ENCODE measurements at places on chromosomes 3 and 15. TPM values are rescaled to one million over a fixed set of nuclear protein-coding genes. Genes with fewer than 3 reads are reported as not detected.
A peak's percentile ranks its signal among the peaks of the same experiment; 100 is the strongest.

The A4GNT gene
- 0.42 TPM for total RNA-seq

The SETMAR gene
- total RNA-seq, result 9.7 TPM

The CCDC13 gene
- total RNA-seq, result 0.42 TPM

The FAM174B gene
- 2.5 TPM for total RNA-seq

The CTXN2 gene
- total RNA-seq, result not detected

The PTH1R gene
- 7.2 TPM for total RNA-seq

The CLDN16 gene
- 0.75 TPM for total RNA-seq

The MTFMT gene
- total RNA-seq, result 14.7 TPM

DNA sequence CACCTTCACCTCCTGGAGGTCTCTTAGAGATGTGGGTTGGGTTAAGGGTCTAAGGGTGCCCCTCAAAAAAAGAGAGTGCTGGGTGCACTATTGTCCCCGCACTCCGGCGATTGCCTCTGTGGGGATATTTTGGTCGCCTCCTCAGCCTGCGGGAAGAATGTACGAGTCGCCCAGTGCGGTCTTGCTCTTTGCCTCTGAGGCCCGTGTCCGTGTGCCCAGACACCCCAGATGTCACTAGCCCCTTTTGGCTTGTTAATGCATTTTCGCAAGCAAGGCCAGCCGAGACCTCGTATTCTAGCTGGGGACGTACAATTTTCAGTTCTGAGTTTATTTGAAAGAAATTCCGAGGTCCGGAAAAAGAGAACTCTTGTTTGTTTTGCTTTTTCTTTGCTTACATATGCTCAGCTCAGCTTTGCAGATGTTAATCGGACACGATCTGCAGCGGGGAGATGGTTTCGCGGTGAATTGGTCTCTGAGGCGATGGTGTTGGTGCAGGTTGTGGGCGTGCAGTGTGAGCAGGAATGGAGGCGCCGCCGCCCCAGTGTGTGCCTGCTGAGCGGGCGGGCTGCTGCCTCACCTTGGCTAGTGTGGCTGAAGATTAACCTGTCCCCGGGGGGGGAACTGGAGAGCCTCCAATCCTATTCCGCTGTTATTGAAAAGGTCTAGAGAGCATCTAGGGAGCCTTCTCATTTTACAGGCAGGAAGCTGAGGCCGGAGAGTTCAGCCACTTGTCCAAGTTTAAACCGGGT, 1.4 kb downstream of the ST6GAL1 start:
- peaks cover 8% of the 10 kb centered on the region for H3K4me1 ChIP-seq
- H3K27ac ChIP-seq, result peak overlapping the region; percentile 74
- H3K36me3 ChIP-seq, result no peaks in the 10 kb centered on the region
- peak overlapping the region; percentile 90 for H3K4me3 ChIP-seq

- H3K27me3 ChIP-seq, result no peaks in the 10 kb centered on the region
- no peak for DNase-seq
- H3K27ac ChIP-seq, result no peak overlapping the region
- H3K4me3 ChIP-seq, result no peak overlapping the region
- H3K4me1 ChIP-seq, result no peaks in the 10 kb centered on the region
Measured at GRCh38 chr3:45912435-45912834, 26.1 kb downstream of the CCR9 start.

GRCh38 chr15:47987908-47988532, 132.8 kb upstream of the SLC24A5 start:
- no peaks in the 10 kb centered on the region for H3K27me3 ChIP-seq
- no peak overlapping the region for H3K27ac ChIP-seq
- H3K36me3 ChIP-seq, result no peaks in the 10 kb centered on the region
- no peak for DNase-seq
- H3K4me1 ChIP-seq, result no peaks in the 10 kb centered on the region

GRCh38 chr15:50476143-50476542, 51.9 kb downstream of the USP8 start:
- H3K4me3 ChIP-seq, result no peak overlapping the region
- H3K27me3 ChIP-seq, result no peaks in the 10 kb centered on the region
- H3K27ac ChIP-seq, result no peak overlapping the region
- H3K36me3 ChIP-seq, result peaks cover 34% of the 10 kb centered on the region

GRCh38 chr3:74122281-74122680, 492.2 kb downstream of the CNTN3 start:
- H3K36me3 ChIP-seq, result no peaks in the 10 kb centered on the region
- H3K4me3 ChIP-seq, result no peak overlapping the region
- no peak overlapping the region for H3K27ac ChIP-seq
- no peak for DNase-seq

DNA sequence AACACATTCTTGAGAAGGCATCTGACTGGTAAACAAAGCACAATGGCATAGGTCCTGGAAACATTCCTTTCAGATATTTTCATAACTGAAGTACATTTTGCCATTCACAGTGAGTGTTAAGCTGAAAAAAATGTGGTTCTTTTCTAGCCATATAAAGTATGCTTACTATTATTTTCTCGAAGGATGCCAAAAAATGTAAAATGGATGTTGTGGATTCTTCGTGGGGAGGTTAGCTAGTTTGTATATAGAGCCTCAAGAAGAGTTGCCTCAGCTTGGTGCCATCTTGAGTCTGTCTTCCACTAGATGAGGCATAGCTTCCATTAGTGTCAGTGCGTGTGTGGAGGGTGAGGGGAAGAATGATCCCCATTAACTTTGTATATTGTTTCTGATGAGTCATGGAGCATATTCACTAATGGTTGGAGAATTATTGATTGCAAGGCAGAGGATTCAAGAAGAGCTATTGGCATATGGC, 4.1 kb downstream of the MBNL1 start:
- H3K27me3 ChIP-seq, result no peaks in the 10 kb centered on the region
- DNase-seq, result no peak
- H3K36me3 ChIP-seq, result no peaks in the 10 kb centered on the region
- no peak overlapping the region for H3K4me3 ChIP-seq
- peaks cover 10% of the 10 kb centered on the region for H3K4me1 ChIP-seq
- H3K27ac ChIP-seq, result no peak overlapping the region

GRCh38 chr15:101043011-101043410, 123.9 kb downstream of the LRRK1 start:
- no peak overlapping the region for H3K27ac ChIP-seq
- H3K27me3 ChIP-seq, result no peaks in the 10 kb centered on the region
- H3K4me1 ChIP-seq, result no peaks in the 10 kb centered on the region
- no peak overlapping the region for H3K4me3 ChIP-seq
- DNase-seq, result peak; percentile 9

DNA sequence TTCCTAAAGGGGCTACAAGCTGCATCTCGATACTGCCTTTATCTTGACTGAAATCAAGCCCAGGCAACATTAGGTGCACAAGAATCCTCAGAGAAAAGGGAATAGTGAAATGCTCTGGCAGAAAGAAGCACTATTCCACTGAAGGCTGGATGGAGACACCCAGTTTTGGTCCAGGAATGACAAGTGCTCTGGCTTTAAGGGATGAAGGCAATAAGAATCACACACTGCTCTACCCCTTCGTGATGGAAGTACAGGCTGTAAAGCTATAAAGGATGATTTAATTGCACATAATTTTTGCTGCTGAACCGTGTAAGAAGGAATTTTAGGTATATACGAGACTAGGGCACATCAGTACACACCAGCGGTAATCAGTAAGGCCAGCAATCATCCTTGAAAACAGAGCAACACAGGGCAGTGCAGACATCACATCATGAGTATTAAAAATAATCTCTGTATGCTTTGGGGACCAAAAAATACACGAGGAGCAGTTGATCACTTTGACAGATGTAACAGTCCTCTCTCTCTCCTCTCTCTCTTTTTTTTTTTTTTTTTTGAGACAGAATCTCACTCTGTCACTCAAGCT, 414.6 kb upstream of the TBL1XR1 start:
- no peak for DNase-seq
- no peaks in the 10 kb centered on the region for H3K36me3 ChIP-seq
- no peaks in the 10 kb centered on the region for H3K27me3 ChIP-seq
- H3K4me1 ChIP-seq, result peaks cover 14% of the 10 kb centered on the region
- H3K4me3 ChIP-seq, result no peak overlapping the region

GRCh38 chr3:120764206-120764605, 21.7 kb downstream of the GTF2E1 start:
- no peaks in the 10 kb centered on the region for H3K27me3 ChIP-seq
- no peak overlapping the region for H3K27ac ChIP-seq
- H3K4me3 ChIP-seq, result no peak overlapping the region
- DNase-seq, result no peak
- H3K36me3 ChIP-seq, result no peaks in the 10 kb centered on the region

DNA sequence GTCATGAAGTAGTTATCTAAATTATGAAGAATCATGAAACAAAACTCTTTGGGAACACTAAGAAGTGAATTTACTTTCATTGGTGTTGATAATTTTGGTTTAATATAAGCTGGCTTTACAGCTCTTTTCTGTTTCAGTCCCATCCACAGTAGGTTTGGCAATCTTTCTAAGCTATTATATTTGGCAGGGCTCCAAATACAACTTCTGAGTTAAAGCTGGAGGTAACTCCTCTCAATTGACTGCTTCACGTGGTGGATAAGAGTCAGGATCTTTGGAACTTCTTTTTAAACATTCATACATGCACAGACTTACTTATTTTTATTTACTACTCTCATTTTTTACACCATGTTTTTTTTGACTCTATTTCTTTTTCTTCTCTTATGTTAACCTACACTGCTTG, 106.5 kb upstream of the EPHA3 start:
- H3K27ac ChIP-seq, result no peak overlapping the region
- no peaks in the 10 kb centered on the region for H3K4me1 ChIP-seq
- DNase-seq, result no peak
- no peaks in the 10 kb centered on the region for H3K27me3 ChIP-seq
- no peaks in the 10 kb centered on the region for H3K36me3 ChIP-seq
- H3K4me3 ChIP-seq, result no peak overlapping the region

DNA sequence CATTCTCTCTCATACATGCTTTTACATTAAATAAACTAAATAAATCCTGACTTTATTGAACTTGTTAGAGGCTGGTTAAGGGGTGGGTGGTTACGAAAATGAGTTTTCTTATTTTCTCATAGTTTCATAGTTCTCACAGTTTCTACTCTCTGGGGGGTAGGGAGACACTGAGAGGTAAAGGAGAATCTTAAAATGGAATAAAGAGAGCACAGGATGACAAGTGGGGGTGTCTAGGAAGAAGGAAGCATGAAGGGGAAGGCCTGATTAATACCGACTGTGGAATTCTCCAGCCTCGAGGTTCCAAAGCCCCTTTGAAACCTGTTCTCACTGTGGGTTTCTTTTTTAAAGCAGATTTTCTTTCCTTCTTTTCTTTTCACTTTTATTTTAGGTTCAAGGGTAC, 66.4 kb upstream of the TRA2B start:
- no peaks in the 10 kb centered on the region for H3K36me3 ChIP-seq
- DNase-seq, result no peak
- H3K27me3 ChIP-seq, result peaks cover 4% of the 10 kb centered on the region
- H3K4me1 ChIP-seq, result no peaks in the 10 kb centered on the region
- H3K27ac ChIP-seq, result no peak overlapping the region

- no peaks in the 10 kb centered on the region for H3K27me3 ChIP-seq
- H3K4me3 ChIP-seq, result peak overlapping the region; percentile 50
- peaks cover 36% of the 10 kb centered on the region for H3K4me1 ChIP-seq
- peak overlapping the region; percentile 85 for H3K27ac ChIP-seq
- DNase-seq, result no peak
- H3K36me3 ChIP-seq, result no peaks in the 10 kb centered on the region
Measured at GRCh38 chr3:186613637-186614265, 891 bp downstream of the AHSG start.

- no peak for DNase-seq
- H3K36me3 ChIP-seq, result no peaks in the 10 kb centered on the region
- peaks cover 11% of the 10 kb centered on the region for H3K4me1 ChIP-seq
- H3K27me3 ChIP-seq, result no peaks in the 10 kb centered on the region
Measured at GRCh38 chr3:61724801-61725200, 163.4 kb downstream of the PTPRG start.

DNA sequence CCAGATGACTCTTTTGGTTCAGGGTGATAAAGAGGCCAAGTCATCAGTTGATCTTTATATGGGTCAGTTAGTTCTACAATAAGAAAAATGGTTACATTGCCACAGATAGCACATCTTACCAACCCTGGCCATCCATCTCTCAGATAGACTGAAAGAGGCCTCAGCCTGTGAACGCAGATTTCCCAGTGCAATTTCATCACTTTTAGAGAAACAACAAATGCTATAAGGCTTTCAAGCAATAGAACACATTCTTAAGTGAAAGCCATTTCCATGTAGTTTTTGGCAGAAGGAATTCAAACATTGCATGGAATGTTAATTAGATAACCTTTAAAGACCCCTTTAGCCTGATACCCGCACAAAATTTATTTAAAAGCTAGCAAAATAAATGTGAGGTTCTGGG, 200.6 kb upstream of the ZBTB20 start:
- H3K36me3 ChIP-seq, result no peaks in the 10 kb centered on the region
- DNase-seq, result no peak
- H3K27ac ChIP-seq, result no peak overlapping the region
- H3K4me1 ChIP-seq, result no peaks in the 10 kb centered on the region

DNA sequence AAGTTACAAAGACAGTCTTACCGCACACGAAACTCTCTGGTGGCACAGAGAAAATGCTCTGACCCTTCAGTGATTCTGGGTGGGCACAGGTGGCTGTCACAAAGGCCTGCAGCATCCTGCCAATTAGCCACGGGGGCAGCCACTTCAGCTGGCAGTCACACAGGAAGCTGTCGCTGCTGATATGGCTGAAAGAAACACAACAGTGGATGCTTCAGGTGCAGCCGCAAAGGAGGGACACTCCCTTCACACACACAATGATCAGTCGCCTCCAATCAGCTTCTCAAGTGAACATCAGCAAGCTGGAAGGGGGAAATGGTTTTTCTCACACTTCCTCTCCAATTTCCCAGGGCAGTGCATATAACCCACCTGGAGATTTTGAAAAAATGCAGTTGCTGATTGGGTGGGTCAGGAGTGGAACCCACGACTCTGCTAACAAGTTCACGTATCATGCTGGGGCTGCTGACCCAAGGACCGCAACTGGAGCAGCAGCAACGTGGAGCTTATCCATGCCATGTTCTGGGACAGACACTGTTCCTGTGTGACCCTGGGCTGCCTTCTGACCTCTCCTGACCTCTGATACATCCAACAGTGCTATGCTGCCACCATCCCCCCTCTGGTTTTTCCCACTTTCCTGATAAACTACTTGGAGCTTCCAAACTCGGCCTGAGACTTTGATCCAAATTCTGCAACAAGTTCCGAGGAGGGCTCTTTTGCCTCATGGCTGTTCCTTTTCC, 106.6 kb downstream of the LRIG1 start:
- DNase-seq, result no peak
- H3K27me3 ChIP-seq, result no peaks in the 10 kb centered on the region
- H3K4me1 ChIP-seq, result no peaks in the 10 kb centered on the region
- peaks cover 5% of the 10 kb centered on the region for H3K36me3 ChIP-seq
- no peak overlapping the region for H3K4me3 ChIP-seq

- no peaks in the 10 kb centered on the region for H3K27me3 ChIP-seq
- no peaks in the 10 kb centered on the region for H3K36me3 ChIP-seq
- H3K4me3 ChIP-seq, result no peak overlapping the region
- no peak for DNase-seq
- no peaks in the 10 kb centered on the region for H3K4me1 ChIP-seq
Measured at GRCh38 chr3:89072642-89073041, 34.8 kb upstream of the EPHA3 start.
